ENCODE measurements at places on chromosomes 2 and 18.

DNA sequence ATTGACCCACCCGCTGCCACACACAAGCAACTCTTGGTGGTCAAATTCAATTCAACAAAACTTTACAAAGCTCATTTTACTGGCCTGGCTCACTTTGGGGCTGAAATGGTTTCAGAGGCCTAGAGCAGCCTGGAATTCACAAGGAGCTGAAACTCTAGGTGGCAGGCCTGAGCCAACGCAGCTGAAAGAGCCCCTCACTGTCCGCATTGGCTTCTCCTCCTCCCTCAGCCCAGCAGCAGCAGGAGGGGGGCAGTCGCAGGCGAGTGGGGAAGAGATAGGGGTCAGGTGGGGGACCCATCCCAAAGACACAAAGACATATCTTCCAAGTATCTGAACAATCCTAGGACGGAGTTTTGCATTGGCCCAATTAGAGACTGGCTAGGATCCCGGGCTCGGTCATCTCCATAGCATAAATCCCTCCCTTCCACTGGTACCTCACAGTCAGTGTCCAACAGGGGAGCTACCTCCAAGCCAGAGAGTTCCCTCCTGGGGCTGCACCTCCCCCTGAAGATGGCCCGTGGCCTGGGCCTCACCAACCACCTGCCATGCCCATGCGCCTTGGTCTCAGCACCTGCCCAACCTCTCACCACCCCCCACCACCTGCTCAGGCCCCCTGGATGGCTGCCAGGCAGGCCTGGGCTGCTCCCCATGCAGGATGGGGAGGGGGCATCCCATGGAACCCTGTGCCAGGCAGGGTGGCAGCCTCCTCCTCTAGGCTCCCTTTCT, 113.4 kb downstream of the ZBTB7C start:
- no peak for DNase-seq

- no peak for DNase-seq
Measured at GRCh38 chr2:219131744-219132143, 28.9 kb downstream of the NHEJ1 start.

DNA sequence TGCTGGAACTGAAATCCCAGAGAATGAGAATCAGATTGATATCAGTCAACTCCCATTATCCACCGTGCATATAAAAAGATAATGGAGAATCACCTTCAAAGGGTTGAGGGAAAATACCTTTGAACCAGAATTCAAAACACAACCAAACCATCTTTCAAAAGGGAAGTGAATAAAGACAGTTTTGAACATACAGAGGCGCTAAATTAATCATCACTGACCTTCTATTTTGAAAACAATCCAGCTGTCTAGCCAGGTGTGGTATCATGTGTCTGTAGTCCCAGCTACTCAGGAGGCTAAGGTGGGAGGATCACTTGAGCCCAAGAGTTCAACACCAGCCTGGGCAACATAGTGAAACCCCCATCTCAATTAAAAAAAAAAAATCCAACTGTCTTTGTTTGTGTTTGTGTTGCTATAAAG, 63.6 kb downstream of the TRABD2A start:
- DNase-seq, result no peak

GRCh38 chr2:20797096-20797495, 25.8 kb downstream of the LDAH start:
- no peak for DNase-seq

- DNase-seq, result no peak
Measured at GRCh38 chr2:12501469-12502158, 215.1 kb upstream of the TRIB2 start.

DNA sequence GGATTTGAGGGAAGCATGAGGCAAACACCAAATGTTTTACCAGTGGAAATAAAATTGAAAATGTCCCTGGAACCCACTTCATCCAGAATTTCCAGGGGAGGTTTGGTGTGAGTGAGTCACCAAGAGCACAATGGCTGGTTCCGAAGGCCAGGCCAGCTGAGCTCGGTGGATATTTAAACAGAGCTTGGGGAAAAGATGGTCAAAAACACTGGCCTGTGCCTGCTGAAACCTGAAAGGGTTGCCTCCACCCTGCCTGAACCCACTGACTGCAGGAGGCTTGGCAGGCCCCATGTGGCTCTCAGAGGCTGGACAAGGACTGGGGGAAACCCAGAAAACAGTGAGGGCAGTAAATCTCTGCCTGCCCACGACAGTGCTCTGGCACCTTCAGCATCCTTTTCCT, 93.9 kb downstream of the TTC32 start:
- DNase-seq, result no peak
